ENCODE measurements at places on chromosomes 5 and 9.

- DNase-seq, result no peak
These were observed 66.0 kb downstream of the RASEF start for GRCh38 chr9:82996941-82997340.

DNA sequence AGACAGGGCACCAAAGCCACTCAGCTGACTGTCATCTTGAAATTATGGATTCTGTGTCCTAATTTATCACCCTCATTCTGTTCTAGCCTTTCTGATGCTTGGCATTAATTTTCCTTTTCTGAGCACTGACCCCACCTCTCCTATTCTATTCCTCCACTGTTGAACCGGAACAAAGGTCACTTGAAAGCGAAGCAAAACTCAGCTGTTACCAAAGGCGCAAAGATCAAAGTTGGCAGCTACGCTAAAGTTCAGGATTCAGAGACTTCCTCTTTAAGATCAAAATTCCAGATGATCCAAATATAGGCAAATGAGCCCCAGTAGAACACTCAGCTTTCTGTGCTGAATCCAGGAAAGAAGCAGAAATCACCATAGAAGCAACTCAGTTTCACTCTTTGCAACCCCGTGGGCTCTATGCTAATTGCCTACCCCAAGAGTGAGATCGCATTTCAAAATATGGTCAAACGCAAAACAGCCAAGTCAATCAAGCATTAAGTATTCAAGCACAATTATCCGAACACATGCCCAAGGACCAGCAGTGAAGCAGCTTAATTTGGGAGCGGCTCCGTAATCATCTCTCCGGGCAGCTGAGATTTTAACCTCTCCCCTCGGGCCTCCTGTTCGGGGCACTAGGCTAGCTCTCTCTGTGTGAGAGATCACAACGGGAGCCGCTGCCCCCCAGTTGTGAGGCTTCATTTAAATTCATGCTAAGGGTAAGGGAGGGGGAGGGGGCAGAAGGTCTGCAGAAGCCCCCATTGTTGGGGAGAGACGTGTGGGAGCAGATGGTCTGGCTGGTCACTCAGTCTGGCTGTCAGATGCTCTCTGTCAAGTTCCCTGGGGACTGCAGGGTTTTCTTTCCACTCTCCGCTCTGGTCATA, 288.6 kb downstream of the ELAVL2 start:
- DNase-seq, result no peak

DNA sequence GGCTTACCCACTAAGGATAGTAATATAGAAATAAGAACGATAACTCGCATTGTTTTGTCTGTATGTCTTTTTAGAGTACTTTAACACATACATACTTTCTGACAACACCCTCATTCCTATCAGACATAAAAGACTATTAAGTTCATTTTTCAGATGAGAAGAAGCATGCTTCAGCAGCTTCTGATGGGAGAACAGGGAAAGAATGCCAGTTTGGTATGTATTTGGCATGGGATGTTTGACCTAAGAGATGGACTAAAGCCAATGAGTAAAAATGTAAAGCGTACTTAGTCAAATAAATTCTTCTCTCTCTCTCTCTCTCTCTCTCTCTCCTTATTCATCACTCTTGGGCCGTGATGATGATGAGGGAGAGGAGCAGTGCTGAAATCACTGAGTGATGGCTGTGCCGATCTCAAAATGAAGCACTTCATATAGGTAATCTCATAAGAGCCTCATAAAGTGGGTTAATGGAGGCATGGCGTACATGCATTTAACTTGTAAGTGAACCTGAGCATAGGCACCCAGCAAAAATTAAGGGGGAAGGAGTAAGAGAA, 71.5 kb downstream of the SLIT3 start:
- no peak for DNase-seq

- DNase-seq, result no peak
These were observed 21.1 kb upstream of the TERT start for GRCh38 chr5:1315709-1316587.

DNA sequence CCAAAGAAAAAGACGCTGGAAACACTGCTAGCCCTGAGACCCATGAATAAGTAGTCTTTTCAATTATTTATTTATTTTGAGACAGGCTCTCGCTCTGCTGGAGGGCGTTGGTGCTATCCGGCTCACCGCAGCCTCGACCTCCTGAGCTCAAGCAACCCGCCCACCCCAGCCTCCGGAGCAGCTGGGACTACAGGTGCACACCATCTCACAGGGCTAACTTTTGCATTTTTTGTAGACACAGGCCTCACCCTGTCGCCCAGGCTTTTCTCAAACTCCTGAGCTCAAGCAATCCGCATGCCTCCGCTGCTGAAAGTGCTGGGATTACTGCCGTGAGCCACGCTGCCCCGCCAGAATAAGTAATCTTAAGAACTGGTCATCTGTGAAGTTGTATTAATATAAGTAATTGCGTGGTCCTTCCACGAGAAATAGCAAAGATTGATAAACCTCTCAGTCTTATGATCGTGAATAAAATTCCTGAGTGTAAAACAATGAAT, 1.6 kb downstream of the ANXA2R start:
- no peak for DNase-seq

GRCh38 chr5:134413046-134413445, 1.4 kb upstream of the CDKN2AIPNL start:
- DNase-seq, result no peak
